ENCODE measurements at places on chromosomes 2 and 18. TPM values are rescaled to one million over a fixed set of nuclear protein-coding genes. Genes with fewer than 3 reads are reported as not detected.

ITGB6 gene
- 0.09 TPM for total RNA-seq

ALPG gene
- total RNA-seq = not detected

TWSG1 gene
- 70.0 TPM for total RNA-seq

NEU4 gene
- total RNA-seq = not detected

GLB1L gene
- total RNA-seq = 24.3 TPM

All from pericardium fibroblast (primary cell).